ENCODE measurements at places on chromosomes 5 and 9.

DNA sequence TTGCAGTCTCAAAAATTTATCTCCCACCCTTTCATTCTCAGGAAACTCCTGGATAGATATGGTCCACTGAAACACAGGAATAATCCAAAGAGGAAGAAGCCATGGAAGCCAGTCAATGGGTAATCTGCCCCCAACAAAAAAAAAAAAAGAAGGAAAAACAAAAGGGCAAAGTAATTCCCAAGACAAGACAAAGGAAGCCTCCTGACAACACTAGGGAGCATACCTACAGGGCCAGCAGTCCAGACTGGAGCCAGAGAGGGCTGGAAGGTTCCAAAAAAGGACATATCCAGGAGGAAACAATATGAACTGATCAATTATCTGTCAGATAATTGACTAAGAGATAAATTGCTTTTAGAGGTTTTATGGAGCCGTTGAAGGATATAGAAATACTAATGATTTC is 12.9 kb downstream of the FNIP1 start:
- DNase-seq, result no peak

DNA sequence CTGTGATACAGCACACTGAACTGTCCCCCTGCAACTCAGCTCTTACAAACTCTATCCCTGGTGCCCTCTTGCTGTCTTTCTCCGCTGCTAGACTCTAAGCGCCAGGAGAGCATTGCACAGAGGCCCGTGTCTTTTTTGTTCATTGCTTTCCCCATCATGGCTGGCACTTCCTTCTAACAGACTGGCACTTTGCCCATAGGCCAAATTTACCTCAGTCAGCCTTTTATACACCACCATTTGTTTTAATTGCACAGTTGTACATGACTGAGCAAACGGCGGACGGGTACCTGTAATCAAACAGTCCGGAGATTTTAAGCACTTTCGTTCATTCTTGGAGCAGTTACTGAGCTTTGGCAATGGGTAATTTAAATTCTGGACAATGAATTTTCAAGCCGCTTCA is 102.2 kb upstream of the CLINT1 start:
- no peak for DNase-seq

GRCh38 chr5:90956511-90957097 is 398.0 kb downstream of the ADGRV1 start:
- DNase-seq, result no peak

- DNase-seq, result no peak
Observed at GRCh38 chr9:121443981-121444380, 55.7 kb downstream of the GGTA1 start.

GRCh38 chr5:141431286-141431685 is 979 bp downstream of the PCDHGA12 start:
- no peak for DNase-seq

DNA sequence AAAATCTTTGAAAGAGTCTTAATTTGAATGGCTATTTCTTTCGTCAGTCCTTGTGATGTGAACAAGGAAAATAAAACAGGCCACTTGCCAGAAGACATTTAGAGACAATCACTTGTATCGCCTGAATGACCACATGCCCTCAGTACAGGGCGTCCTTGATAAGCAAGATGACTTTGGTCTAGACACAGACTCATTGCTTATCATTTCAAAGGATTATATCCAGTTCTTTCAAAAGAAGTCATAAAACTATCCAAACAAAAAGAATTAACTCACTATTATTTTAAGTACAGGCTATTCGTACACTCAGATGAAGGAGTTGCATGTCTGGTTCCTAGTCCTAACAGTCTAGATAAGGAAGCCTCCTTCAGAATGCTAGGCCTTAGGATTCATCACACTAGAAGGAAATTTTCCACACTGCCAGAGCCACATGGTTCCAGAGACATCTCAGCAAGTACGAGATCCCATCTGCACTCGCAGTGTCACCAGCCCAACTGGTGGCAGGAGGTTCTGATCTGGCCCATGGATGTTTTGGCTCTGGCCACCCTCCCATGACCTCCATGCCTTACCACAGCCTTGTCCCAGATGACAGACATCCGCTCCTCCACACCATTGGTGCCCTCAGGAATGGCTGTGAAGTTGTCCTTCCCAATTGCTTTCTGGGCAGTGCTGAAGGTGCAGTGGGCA is 109.6 kb downstream of the DPYSL3 start:
- no peak for DNase-seq

DNA sequence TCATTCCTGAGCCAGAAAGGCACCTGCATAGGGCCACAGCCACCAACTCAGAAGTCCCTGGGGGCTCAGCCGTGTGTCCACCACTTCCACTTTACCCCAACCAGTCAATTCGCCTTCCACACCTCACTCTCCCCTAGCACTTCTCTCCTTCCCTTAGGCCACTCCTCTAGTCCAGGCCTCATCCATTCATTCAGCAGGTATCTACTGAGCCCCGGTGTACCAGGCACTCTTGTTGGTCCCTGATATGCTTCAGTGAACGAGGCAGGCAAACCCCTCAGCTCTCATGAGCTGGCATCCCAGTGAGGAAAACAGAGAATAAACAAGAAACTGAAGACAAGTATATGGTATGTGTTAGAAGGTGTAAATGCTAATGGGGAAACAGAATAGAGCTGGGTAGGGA is 28.7 kb downstream of the NDUFA8 start:
- DNase-seq, result no peak

DNA sequence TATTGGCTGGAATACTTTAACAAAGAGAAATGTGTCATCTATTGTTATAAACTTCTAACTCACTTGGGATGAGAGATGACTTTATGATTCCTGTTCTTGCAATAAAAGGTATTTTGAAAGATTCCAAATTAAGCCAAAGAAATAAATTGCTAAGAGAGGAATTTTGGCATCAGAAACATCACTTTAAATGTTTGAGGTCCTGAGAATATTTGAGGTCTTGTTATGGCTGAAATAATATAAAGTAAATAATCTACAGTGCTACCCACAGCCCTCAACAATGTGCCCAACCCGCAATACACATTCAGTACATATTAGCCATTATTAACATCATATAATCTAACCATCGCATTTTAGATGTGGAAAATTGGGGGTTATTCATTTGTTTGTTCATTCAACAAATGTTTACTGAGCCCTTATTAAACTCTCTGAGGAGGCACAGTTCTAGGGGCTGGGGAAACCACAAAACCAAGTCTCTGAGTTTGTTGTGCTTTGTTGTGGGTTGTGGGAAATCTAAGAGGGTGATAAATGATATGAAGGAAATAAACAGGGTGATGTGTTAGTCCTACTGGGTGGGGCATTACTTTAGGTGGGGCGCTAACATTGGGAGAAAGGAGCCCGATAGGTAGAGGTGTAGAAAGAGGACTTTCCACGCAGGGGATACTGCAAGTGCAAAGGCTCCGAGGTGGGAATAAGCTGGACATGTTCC is 135.2 kb upstream of the CLINT1 start:
- DNase-seq, result no peak

- no peak for DNase-seq
Observed at GRCh38 chr9:115694991-115695390, 458.6 kb upstream of the PAPPA start.

DNA sequence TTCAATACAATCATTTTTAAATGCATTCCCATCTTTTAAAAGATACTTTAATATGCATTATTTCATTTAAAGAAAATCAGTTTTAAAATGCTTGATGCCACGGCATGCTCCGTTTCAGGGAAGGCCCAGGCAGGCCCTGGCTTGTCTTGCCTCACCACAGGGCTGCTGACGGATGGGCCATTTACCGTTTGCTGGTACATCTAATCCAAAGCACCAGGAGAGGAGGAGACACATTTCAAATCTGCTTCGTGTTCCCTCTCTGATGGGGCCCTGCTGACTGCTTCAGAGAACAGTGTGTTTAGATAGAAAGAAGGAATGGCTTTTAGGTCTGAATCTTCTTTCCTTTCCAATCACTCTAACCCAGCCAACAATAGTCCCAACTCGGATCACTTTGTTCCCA is 185.2 kb downstream of the DCP2 start:
- peak; percentile 16 for DNase-seq

- DNase-seq, result no peak
Observed at GRCh38 chr5:93163010-93163663, 417.9 kb downstream of the NR2F1-AS1 start.

- DNase-seq, result no peak
Observed at GRCh38 chr5:178499352-178499751, 90.8 kb downstream of the COL23A1 start.

- no peak for DNase-seq
Observed at GRCh38 chr5:96687812-96688453, 25.8 kb downstream of the CAST start.

DNA sequence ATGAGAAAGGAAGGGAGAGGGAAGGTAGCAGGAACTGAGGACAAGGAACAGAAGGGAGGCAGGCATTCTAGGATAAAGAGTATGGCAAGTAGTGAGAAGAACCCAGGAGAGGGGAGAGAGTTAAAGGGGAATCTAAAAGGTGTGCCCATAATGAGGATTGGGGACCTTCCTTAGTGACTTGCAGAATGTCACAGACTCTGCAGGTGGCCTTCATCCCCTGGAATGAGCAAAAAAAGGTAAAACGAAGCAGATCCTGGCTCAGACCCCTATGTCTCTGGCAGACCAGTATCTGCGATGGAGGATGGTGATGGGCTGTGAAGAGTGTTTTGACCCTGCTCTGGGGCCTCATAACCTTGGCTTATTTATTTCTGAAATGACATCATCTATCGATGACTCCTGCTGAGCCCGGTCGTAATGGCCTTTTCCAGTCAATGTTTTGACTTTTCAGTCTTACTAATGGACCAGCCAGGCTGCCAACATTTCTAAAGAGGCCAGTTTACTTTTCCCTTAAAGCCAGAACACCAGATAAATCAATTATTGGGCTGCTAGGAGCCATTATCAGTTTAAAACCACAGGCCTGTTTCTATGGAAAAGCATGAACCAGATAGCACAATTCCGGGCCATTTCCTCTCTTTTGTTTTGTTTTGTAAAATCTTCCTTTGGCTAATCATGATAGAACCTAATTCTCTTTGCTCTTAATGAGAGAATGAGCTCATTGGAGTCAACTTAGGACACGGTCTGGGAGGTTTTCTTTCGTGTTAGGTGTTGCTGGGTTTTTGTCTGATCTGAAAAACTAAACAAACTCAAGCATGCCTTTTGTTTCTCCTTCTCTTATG is 3.1 kb downstream of the TMOD1 start:
- no peak for DNase-seq

GRCh38 chr5:672329-673160 is 20.6 kb downstream of the TPPP start:
- DNase-seq, result no peak

DNA sequence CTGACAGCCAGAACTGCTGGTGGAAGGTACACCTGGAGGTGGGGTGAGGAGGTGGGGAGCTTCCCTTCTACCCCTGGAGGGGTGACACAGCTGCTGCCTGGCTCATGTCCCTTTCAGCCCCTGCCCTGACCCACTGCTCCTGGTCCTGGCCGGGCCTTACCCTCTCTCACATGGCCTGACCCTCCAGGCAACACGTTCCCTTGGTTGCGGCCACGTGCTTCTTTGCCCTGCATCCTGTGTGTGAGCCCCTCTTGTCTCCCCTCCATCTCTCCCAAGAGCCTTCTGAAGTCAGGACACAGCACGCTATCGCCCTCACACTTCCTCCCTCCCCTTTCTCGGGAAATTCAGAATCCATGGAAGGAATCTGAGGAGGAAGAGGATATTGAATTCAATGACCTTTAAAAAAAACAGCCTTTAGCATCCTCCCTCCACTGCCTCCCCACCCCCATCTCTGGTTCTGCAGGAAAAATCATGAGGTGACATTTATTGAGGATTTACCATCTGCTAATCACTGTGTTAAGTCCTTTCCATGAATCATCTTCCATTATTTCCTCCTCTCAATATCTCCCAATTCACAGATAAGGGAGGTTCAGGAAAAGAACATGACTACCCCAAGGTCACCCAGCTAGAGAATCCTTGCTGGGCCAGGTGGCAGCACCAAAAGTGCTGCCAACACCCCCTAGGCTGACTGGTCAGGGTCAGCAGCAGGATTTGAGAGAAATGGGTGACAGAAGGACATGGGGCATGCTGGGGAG is 8.3 kb downstream of the AQP3 start:
- no peak for DNase-seq

DNA sequence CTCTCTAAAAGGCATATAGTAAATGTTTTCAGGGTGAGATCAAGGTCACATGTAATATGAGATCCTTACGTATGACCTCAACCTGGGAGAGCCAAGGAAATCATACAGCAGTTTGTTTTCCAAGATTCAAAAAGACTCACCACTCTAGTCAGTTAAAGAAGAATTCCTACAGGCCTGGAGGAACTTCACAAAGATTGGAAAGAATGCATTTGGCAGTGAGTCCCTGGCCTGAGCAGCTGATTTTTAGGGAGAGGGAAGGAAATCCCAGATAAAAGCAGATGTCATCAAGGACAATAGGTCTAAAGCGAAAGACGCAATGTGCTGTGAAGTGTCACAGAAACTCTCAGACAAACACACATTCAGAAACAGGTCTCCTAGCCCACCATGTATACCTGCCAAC is 424.0 kb upstream of the ZNF462 start:
- no peak for DNase-seq

DNA sequence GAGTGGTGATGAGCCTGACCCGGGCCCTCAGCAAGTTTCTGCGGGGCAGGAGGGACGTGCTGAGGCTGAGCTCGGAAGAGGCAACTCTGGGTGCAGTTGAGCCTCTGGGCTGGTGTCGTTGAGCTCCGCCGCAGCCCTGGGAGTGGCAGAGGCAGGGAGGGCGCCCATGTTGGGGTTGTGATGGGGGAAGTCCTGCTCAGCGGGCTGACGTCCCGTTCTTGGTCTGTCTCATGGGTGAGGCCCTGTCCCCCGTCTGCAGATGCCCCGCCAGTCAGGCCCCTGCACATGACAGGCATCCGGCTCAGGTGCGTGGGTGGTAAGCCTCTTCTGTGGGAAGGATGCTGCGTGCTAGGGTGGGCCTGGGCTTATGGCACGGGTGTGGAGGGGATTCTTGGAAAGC is 64.3 kb downstream of the RXRA start:
- DNase-seq, result no peak

GRCh38 chr5:177399997-177400868 is at the start of gene PFN3:
Gene PFN3 (minus strand): TSS chr5:177400661. CDS start chr5:177400576, 85 bp downstream.
- no peak for DNase-seq

- no peak for DNase-seq
Observed at GRCh38 chr5:55817030-55817429, 34.1 kb upstream of the IL31RA start.

DNA sequence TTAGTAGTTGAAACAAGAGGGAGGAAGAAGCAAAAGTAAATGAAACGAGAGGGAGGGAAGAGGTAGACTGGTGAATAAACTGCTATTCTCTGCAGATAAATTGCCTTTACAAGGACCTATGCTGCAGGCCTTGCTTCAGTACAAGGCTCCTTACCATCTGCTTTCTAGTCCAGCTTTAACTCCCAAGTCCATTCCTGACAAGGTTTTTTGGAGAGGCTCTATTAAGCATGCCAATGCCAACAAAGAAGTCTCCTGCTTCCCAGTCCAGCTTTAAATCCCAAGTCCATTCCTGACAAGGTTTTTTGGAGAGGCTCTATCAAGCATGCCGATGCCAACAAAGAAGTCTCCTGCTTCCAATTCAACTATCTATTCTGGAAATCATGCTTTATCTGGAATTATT is 244.9 kb downstream of the GABRB2 start:
- no peak for DNase-seq

- DNase-seq, result no peak
Observed at GRCh38 chr5:174464504-174465165, 259.7 kb upstream of the MSX2 start.

Data from tibial nerve (tissue), 4 donors.